ENCODE measurements at places on chromosomes 2 and 18. TPM values are rescaled to one million over a fixed set of nuclear protein-coding genes. Genes with fewer than 3 reads are reported as not detected.

The ERFE gene
- 0.19 TPM for total RNA-seq

GRCh38 chr2:75647771-75648170 is 1.2 kb downstream of the MRPL19 start:
- DNase-seq: no peak

DNA sequence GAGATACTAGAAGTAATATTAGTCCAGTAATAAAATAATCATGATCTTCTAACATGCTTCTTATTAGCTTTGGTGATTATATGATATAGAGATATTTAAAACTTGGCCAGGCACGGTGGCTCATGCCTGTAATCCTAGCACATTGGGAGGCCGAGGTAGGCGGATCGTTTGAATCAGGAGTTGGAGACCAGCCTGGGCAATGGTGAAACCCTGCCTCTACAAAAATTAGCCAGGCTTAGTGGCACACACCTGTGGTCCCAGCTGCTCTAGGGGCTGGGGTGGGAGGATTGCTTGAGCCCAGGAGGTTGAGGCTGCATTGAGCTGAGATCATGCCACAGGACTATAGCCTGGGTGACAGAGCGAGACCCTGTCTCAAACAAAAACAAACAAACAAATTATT is 87.0 kb downstream of the WDR7 start:
- DNase-seq: no peak

- no peak for DNase-seq
These were observed 65.1 kb upstream of the MSTN start for GRCh38 chr2:190127651-190128050.

GRCh38 chr2:10005461-10006235 is 37.7 kb upstream of the KLF11 start:
- no peak for DNase-seq

- DNase-seq: no peak
These were observed 194.0 kb downstream of the ZFP36L2 start for GRCh38 chr2:43032213-43033015.

GRCh38 chr18:5521000-5521399 is 22.8 kb downstream of the EPB41L3 start:
- DNase-seq: no peak

- no peak for DNase-seq
These were observed 15.3 kb downstream of the FBLN7 start for GRCh38 chr2:112153501-112153900.

Data from esophagus squamous epithelium (tissue), 5 donors.